Stomach (tissue), 19 donors: ENCODE measurements at places on chromosomes 1 and 21. TPM values are rescaled to one million over a fixed set of nuclear protein-coding genes. Genes with fewer than 3 reads are reported as not detected.

- H3K27ac ChIP-seq = no peak overlapping the region
- H3K4me3 ChIP-seq = no peak overlapping the region
- no peak for DNase-seq
- no peaks in the 10 kb centered on the region for H3K36me3 ChIP-seq
- no peaks in the 10 kb centered on the region for H3K27me3 ChIP-seq
Measured at GRCh38 chr1:96048572-96049212, 672.9 kb upstream of the PTBP2 start.

- no peaks in the 10 kb centered on the region for H3K27me3 ChIP-seq
- no peaks in the 10 kb centered on the region for H3K4me1 ChIP-seq
- H3K36me3 ChIP-seq = no peaks in the 10 kb centered on the region
- no peak overlapping the region for H3K27ac ChIP-seq
- DNase-seq = no peak
- H3K4me3 ChIP-seq = no peak overlapping the region
Measured at GRCh38 chr1:246020211-246020954, 486.7 kb downstream of the SMYD3 start.

DNA sequence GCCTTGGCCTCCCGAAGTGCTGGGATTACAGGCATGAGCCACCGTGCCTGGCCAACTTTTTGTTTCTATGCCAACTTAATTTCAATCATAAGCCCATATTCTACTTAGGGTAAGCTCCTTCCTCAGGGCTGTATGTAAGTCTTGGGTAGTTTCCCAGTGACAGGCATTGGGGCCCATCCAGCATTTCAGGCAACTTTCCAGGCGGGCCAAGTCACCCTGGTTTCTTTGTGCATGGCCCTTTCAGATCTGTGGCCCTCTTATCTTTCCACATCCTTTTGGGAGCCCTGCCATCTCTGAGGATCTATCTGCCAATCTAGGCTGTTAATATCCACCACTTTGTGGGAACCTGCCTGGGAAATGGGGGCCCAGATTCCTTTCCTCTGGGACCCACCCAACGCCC, 58.7 kb downstream of the TNN start:
- no peaks in the 10 kb centered on the region for H3K36me3 ChIP-seq
- H3K27ac ChIP-seq = peak overlapping the region; percentile 34
- DNase-seq = no peak
- peaks cover 10% of the 10 kb centered on the region for H3K4me1 ChIP-seq
- no peaks in the 10 kb centered on the region for H3K27me3 ChIP-seq
- no peak overlapping the region for H3K4me3 ChIP-seq

DNA sequence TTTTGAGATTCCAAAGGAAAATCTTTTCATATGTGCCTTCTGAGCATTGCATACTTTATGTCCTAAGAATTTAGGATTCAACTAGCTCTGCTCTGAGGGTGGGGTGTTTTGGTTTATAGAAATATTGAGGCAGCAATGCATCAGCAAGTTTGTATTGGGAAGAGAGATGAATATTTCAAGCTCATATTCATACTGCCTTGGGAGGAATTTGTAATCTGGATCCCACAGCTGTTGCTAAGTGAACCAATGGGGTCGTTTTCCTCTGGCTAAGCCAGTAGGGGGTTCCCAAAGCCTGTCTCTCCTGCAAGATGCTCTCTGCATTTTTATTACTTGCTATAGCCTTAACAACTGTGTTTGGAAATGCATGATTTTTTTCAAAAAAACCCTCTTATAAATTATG, 130.6 kb downstream of the SNX7 start:
- no peaks in the 10 kb centered on the region for H3K4me1 ChIP-seq
- DNase-seq = no peak
- H3K27me3 ChIP-seq = no peaks in the 10 kb centered on the region
- no peak overlapping the region for H3K27ac ChIP-seq
- H3K36me3 ChIP-seq = no peaks in the 10 kb centered on the region

DNA sequence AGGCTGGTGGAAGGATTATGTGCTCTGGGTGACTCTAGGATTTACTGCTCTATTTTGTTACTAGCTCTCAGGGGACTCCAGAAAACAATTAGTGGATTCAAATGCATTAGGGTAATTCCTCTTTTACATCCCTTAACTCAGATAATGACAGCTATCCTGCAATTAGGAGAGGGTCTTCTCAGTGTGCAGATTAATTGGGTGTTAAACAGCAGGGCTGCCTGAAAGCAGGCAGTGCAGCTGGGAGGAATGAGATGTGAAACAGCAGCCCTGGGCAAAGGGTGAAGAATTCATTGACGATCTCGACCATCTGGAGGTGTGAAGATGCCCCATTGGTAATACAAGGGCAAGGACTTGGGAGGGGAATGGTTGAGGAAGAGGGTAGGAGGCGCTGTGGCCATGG, 66.1 kb downstream of the HTR6 start:
- DNase-seq = no peak
- H3K4me3 ChIP-seq = no peak overlapping the region
- H3K27me3 ChIP-seq = no peaks in the 10 kb centered on the region
- H3K36me3 ChIP-seq = peaks cover 98% of the 10 kb centered on the region

DNA sequence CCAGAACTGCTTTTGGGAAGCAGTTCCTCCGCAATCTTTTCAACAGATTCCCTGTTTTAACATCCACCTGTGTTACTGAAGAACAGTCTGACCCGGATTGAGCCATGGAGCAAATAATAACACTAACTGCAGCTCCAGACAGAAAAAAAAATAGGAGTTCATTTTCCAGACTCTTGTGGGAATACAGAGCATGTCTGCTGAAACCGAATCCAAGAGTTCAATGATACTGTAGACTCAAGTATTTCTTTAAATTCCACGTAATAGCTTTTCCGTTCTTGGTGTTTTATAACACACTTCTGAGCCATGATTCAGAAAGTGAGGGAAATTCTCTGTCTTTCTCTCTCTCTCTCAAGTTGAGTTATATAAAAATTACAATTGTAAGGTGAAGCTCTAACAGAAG, 60.6 kb downstream of the DDAH1 start:
- DNase-seq = peak; percentile 28
- H3K4me1 ChIP-seq = peaks cover 8% of the 10 kb centered on the region
- H3K4me3 ChIP-seq = no peak overlapping the region
- no peaks in the 10 kb centered on the region for H3K36me3 ChIP-seq
- H3K27me3 ChIP-seq = no peaks in the 10 kb centered on the region
- no peak overlapping the region for H3K27ac ChIP-seq

DNA sequence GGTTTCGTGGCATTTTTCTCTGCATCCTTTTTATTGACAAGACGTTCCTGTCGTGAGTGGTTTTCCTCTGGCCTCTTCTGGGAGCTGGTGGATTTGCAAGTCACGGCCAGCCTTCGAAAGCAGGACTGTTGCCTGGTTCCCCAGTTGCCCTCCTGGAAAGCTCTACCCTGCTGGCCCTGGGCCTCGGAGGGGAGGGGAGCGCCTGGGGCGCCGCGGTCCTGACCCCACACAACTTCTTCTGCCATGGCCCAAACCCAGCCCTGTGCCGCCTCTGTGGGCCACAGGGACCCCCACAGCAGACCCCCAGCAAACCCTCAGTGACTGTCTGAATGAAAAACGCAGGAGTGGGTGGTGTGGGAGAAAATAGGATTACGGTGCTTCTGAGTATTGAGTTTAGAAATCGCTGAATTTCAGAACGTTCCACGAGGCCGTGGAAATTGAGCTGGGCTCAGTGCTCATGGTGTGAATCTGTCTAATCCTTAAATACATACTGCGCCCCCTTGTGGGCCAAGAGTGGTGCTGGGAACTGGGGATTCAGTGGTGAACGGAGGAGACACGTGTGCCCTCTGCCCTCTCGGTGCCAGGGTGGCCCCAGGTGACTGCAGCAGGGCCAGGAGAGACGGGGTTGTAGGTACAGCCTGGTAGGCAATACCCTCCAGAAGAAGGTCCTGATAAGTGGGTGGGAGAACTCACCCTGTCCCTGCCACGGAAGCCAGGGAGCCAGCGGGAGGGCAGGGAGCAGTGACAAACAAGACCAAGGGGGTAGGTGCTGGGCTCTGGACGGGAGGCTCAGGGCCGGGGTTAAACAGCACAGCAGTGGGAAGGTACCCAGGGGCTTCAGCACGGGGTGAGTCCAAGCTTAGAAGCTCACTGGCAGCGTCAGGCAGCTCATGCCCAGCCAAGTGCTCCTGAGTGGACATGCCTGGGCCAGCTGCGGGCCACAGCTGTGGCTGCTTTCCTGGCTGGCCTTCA, 101.2 kb upstream of the COL6A1 start:
- H3K36me3 ChIP-seq = no peaks in the 10 kb centered on the region
- no peak overlapping the region for H3K4me3 ChIP-seq
- H3K27me3 ChIP-seq = no peaks in the 10 kb centered on the region
- H3K4me1 ChIP-seq = peaks cover 6% of the 10 kb centered on the region
- H3K27ac ChIP-seq = no peak overlapping the region

DNA sequence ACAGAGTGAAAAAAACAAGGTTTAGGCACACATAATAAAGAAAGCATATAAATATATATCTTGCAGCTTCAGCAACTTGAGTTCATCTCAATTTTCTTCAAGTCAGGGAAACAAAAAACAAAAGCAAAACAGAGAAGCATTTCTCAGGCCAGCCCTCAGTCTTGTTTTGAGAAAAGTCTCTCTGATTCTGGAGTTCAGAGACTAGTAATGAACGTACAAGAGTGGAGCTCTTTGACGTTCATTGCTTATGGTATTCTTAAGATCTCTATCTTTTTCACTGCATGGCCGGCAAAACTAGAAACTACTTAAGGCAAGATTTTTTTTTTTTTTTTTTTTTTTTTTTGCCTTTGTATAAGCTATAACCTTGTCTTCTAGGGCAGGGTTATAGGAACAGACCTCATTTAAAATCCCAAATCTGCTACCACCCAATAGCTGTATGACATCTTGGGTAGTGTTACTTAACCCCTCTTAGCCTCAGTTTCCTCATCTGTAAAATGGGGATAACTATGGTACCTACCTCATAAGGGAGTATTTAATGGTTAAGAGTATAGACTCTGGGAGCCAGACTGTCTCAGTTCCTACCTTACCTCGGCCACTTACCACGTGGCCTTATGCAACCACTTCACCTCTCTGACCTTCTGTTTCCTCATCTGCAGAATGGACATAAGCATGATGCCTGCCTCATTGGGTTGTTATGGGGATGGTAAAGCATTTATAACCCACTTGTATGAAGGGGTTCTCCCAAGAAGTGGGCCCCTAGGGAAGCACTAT, 33.6 kb downstream of the LMO4 start:
- H3K27me3 ChIP-seq = no peaks in the 10 kb centered on the region
- no peak for DNase-seq
- H3K4me1 ChIP-seq = no peaks in the 10 kb centered on the region
- H3K27ac ChIP-seq = no peak overlapping the region
- no peak overlapping the region for H3K4me3 ChIP-seq
- no peaks in the 10 kb centered on the region for H3K36me3 ChIP-seq

- no peak overlapping the region for H3K27ac ChIP-seq
- no peaks in the 10 kb centered on the region for H3K27me3 ChIP-seq
- DNase-seq = no peak
- H3K36me3 ChIP-seq = no peaks in the 10 kb centered on the region
- H3K4me1 ChIP-seq = peaks cover 8% of the 10 kb centered on the region
Measured at GRCh38 chr1:205481218-205481617, 23.3 kb upstream of the CDK18 start.

DNA sequence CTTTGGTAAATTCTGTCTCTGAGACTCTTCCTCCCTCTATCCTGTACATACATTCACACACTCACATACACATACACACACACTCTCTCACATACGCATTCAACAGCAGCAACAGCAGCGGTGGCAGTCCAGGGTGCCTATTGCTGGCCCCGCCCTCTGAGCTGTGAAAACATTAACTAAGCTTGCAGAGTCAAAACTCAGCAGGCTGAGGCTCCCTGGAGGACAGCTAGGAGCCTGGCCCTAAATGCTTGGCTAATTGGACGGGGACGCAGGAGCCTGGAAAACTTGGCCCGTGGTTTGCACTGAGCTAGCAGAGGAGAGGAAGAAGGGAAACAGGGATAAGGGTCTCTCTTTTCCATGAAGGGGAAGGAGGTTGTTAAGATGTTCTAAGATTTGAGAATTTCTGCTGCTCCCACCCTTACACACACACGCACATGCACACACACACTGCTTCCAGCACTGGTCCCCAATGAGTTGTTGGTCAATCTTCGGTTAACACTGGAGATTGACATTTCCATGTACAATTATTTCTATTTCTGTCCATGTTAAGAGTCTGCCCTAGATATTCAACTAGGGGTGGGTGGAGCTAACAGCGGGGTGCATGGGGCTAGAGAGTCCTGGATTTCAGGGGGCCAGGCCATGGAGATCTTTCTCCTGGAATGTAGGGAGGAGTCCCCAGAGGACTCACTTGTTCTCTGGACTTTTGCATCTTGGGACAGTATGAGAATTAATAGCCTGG, 94.2 kb downstream of the PLXNA2 start:
- H3K36me3 ChIP-seq = no peaks in the 10 kb centered on the region
- peaks cover 38% of the 10 kb centered on the region for H3K4me1 ChIP-seq
- no peak overlapping the region for H3K4me3 ChIP-seq

GRCh38 chr1:10161541-10162290, 48.7 kb upstream of the KIF1B start:
- H3K27me3 ChIP-seq = no peaks in the 10 kb centered on the region
- peaks cover 82% of the 10 kb centered on the region for H3K36me3 ChIP-seq
- H3K4me1 ChIP-seq = peaks cover 21% of the 10 kb centered on the region
- H3K4me3 ChIP-seq = no peak overlapping the region
- no peak overlapping the region for H3K27ac ChIP-seq

DNA sequence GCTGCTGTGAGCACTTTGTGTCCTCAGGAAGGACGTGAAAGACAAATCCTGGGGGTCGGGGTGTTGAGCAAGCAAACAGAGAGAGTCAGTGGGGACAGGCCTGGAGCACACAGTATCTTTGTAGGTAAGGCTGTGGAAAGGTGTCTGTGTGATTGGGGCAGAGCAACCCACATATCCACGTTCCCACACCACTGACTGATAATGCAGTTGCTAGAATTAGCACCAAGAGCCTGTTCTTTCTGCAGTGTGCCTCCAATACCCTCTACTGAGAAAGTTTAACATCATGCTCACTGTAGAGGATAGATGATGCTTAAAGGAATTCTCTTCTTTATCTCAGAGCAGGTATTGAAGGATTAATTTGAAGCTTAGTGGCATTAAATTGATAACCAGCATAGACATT, 161.1 kb downstream of the PIK3R3 start:
- no peak overlapping the region for H3K4me3 ChIP-seq
- no peak for DNase-seq
- H3K27me3 ChIP-seq = no peaks in the 10 kb centered on the region
- H3K36me3 ChIP-seq = peaks cover 8% of the 10 kb centered on the region
- H3K4me1 ChIP-seq = peaks cover 28% of the 10 kb centered on the region

GRCh38 chr1:206679738-206680211, 4.9 kb upstream of the MAPKAPK2 start:
- H3K4me1 ChIP-seq = peaks cover 22% of the 10 kb centered on the region
- DNase-seq = peak; percentile 48

DNA sequence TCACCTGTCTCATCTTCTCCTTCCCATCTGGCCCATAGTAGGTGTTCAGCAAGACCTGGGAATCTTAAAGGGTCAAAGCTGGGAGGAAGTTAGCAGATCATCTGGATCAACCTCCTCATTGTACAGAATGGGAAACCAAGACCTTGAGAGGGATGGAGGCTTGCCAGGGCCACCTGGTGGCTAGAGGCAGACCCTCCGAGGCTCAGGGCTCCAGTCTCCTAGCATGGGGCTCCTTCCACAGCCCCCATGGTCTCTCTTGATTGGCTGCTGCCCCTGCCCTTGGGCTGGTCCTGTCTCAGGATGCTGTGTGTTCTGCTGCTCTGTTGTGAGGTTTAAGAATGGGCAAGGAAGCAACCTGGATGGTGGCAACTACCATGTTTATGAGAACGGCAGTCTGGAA, 68.7 kb upstream of the CNTN2 start:
- no peaks in the 10 kb centered on the region for H3K27me3 ChIP-seq
- DNase-seq = no peak
- no peak overlapping the region for H3K27ac ChIP-seq
- peaks cover 69% of the 10 kb centered on the region for H3K36me3 ChIP-seq

Gene TSNAX
- total RNA-seq = 12.7 TPM

Gene CSMD2
- total RNA-seq = not detected

Gene OVAAL
- not detected for total RNA-seq

Gene KCNJ9
- not detected for total RNA-seq
